ENCODE measurements at places on chromosomes 6 and 20. TPM values are rescaled to one million over a fixed set of nuclear protein-coding genes. Genes with fewer than 3 reads are reported as not detected.

CDSN gene
- not detected for total RNA-seq

PRR18 gene
- total RNA-seq, result not detected

SLC22A3 gene
- total RNA-seq, result 2.3 TPM

TRAPPC3L gene
- total RNA-seq, result under 0.01 TPM

MUC22 gene
- not detected for total RNA-seq

ARG1 gene
- total RNA-seq, result not detected

EDEM2 gene
- total RNA-seq, result 68.8 TPM

COL19A1 gene
- total RNA-seq, result 1.4 TPM

ENPP1 gene
- total RNA-seq, result 26.8 TPM

DNAH8 gene
- total RNA-seq, result under 0.01 TPM

EYA4 gene
- total RNA-seq, result 2.0 TPM

MEI4 gene
- not detected for total RNA-seq

GUCA1A gene
- not detected for total RNA-seq

PLG gene
- total RNA-seq, result not detected

NKX2-4 gene
- total RNA-seq, result not detected

BRD2 gene
- 73.2 TPM for total RNA-seq

COL9A3 gene
- total RNA-seq, result 0.19 TPM

SULF2 gene
- total RNA-seq, result 3.5 TPM

ARFGEF3 gene
- 0.56 TPM for total RNA-seq

HLA-G gene
- total RNA-seq, result not detected

SENP6 gene
- total RNA-seq, result 65.7 TPM

RGS17 gene
- 9.3 TPM for total RNA-seq
